ENCODE measurements at places on chromosomes 3 and 15.

GRCh38 chr3:187237741-187238140 is 40.5 kb downstream of the RTP1 start:
- H3K4me3 ChIP-seq, result no peak overlapping the region
- H3K27me3 ChIP-seq, result no peaks in the 10 kb centered on the region
- no peaks in the 10 kb centered on the region for H3K4me1 ChIP-seq
- no peak overlapping the region for H3K27ac ChIP-seq
- H3K36me3 ChIP-seq, result no peaks in the 10 kb centered on the region

GRCh38 chr15:31349233-31350141 is 22.9 kb downstream of the KLF13 start:
- H3K27ac ChIP-seq, result peak overlapping the region; percentile 88
- H3K4me3 ChIP-seq, result peak overlapping the region; percentile 6
- no peaks in the 10 kb centered on the region for H3K27me3 ChIP-seq
- H3K36me3 ChIP-seq, result peaks cover 46% of the 10 kb centered on the region
- peaks cover 100% of the 10 kb centered on the region for H3K4me1 ChIP-seq

DNA sequence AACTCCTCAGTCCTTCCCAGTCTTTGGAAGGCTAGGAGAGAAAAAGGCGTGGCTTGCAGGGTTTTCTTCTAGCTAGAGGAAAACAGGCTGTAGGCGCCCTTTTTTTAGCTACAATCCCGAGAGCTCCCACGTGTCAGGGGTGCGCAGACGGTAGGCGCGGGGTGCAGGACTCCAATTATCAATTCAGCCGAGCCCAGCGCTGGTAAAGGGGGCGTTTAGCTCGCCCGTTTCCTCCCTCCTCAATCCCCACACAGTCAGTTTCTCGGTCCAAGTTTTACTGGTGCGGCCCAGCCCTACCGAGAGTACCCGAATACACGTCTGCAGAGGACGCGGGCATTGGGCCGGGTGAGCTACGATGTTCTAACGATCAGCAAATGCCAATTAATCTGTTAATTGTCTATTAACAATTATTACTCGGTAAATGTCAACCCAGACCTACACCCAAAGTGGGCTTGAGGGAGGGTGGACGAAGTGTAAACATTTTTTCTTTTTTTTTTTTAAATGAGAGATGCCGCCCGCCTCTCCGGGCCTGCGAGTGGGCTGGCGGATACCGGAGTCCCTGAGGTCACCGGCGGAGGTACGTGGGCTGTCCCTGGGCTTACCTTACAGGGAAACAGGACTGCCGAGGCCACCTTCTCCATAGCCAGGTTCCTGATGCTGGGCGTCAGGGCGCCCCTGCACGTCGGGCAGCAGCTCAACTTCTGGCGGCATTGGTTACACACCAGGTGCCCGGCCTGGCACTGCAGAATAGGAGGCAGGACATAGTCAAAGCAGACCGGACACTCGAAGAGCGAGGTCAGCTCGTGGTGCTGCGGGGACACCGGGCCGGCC is 923 bp downstream of the SIAH2 start:
- H3K4me1 ChIP-seq, result peaks cover 64% of the 10 kb centered on the region
- peaks cover 61% of the 10 kb centered on the region for H3K36me3 ChIP-seq
- no peaks in the 10 kb centered on the region for H3K27me3 ChIP-seq
- H3K27ac ChIP-seq, result peak overlapping the region; percentile 99
- no peak for DNase-seq

- H3K36me3 ChIP-seq, result no peaks in the 10 kb centered on the region
- no peak for DNase-seq
Measured at GRCh38 chr15:38074029-38074428, 139.6 kb downstream of the TMCO5A start.

DNA sequence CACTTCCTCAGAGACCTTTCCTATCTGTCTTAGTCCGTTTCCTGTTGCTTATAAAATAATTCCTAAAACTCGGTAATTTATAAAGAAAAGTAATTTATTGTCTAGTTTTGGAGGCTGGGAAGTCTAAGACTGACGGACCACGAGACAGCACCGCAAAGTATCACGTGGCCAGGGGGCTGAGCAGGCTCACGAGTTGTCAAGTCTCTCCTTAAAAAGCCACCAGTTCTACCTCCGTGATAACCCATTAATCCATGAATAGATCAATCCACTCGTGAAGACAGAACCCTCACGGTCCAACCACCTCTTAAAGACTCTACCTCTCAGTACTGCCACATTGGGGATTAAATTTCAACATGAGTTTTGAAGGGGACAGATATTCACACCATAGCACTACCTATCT is 821 bp downstream of the LINS1 start:
- no peaks in the 10 kb centered on the region for H3K27me3 ChIP-seq
- peaks cover 20% of the 10 kb centered on the region for H3K36me3 ChIP-seq
- no peak overlapping the region for H3K27ac ChIP-seq
- no peak overlapping the region for H3K4me3 ChIP-seq

- DNase-seq, result no peak
- peaks cover 71% of the 10 kb centered on the region for H3K36me3 ChIP-seq
- H3K27me3 ChIP-seq, result no peaks in the 10 kb centered on the region
- H3K4me1 ChIP-seq, result peaks cover 34% of the 10 kb centered on the region
- no peak overlapping the region for H3K4me3 ChIP-seq
- peak overlapping the region; percentile 86 for H3K27ac ChIP-seq
Measured at GRCh38 chr3:14452740-14453710, 50.6 kb downstream of the SLC6A6 start.

DNA sequence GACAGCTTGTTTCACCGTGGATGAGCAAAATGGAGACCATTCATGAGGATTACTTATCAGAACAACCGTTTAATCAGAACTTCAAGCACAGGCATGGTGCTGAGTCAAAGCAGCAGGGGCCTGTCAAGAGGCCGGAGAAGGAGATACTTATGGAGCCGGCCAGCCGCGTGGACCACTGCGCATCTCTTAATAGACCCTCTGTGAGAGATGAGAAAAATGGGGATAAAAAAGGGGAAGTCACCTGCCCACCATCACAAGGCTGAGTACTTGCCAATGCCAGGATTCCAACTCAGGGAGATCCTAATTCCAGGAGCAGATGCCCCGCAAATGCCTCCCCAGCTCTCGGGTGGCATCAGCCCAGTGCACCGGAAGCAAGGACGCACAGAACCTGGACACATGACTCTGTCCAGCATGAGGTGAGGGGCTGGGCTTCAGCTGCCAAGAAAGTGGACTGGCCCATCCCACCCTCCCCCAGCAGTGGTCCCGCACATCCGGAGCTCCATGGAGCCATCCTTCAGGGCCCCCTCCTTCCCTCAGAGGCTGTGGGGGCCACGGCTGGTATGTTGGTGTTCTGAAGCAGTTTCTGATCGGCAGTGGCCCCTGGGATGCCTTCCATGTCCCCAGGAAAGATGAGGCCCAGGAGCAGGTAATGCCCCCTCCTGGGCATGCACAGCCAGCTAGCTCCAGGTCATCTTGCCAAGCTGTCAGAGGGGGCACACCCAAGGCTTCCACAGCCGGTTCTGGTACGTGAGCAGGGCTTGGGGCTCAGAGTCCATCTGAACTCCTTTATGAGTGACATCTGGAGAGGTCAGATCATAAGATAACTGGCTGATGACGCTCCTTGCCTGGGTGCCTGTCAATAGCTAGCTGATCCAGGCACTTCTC is 143.8 kb downstream of the ATP10A start:
- H3K4me1 ChIP-seq, result peaks cover 13% of the 10 kb centered on the region
- no peak overlapping the region for H3K27ac ChIP-seq
- H3K36me3 ChIP-seq, result no peaks in the 10 kb centered on the region
- no peak overlapping the region for H3K4me3 ChIP-seq
- H3K27me3 ChIP-seq, result peaks cover 55% of the 10 kb centered on the region

DNA sequence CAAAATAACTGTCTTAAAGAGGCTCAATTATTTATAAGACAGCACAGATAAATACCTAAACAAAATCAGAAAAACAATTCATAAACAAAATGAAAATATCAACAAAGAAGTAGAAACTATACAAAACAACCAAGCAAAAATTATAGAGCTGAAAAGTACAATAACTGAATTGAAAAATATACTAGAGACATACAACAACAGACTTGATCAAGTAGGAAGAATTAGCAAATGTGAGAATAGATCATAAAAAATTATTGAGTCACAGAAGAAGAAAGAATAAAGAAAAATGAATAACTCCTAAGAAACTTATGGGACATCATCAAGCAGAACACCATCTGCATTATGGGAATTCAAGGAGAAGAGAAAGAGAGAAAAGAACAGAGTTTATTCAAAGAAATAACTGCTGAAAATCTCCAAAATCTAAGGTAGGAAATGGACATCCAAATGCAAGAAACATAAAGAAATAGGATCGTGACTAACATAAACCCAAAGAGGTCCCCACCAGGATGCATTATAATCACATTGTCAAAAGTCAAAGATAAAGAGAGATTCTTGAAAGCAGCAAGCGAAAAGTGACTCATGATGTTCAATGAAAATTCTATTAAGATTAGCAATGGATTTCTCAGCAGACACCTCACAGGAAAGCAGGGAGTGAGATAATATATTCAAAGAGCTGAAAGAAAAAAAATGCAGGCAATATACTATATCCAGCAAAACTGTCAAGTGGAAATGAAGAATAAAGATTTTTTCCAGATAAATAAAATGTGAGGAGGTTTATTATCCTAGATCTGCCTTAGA is 85.9 kb downstream of the DCLK3 start:
- H3K27ac ChIP-seq, result no peak overlapping the region
- DNase-seq, result no peak
- no peak overlapping the region for H3K4me3 ChIP-seq
- peaks cover 6% of the 10 kb centered on the region for H3K36me3 ChIP-seq
- H3K4me1 ChIP-seq, result peaks cover 5% of the 10 kb centered on the region

GRCh38 chr15:77546870-77547269 is 85.8 kb downstream of the LINGO1 start:
- H3K27ac ChIP-seq, result no peak overlapping the region
- no peak for DNase-seq
- H3K36me3 ChIP-seq, result peaks cover 3% of the 10 kb centered on the region
- no peak overlapping the region for H3K4me3 ChIP-seq
- H3K4me1 ChIP-seq, result peaks cover 21% of the 10 kb centered on the region

DNA sequence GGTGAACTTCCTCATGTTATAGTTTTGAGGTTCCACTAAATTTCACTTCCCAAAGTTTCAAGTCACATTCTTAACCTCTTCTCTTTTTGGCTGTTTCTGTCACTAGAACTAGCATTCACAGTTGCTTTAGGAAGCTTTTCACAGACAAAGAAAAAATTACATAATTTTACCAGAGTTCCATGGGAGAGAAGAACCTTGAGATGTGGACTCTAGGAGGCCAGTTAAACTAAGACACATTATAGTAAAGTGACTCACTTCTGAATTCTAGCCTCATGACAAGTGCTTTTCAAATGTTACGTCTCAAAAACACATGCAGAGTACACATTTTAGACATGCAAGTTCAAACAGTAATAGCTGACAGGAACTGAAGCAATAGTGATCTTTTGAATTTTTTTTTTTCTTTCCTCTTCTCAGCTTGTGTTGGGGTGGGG is 39.9 kb upstream of the LRTM1 start:
- peaks cover 6% of the 10 kb centered on the region for H3K27me3 ChIP-seq
- H3K27ac ChIP-seq, result no peak overlapping the region
- H3K4me1 ChIP-seq, result peaks cover 2% of the 10 kb centered on the region
- H3K36me3 ChIP-seq, result no peaks in the 10 kb centered on the region
